ENCODE measurements at places on chromosomes 3 and 15.

- no peak for DNase-seq
Observed at GRCh38 chr3:186180891-186181481, 72.1 kb upstream of the ETV5 start.

- DNase-seq = no peak
Observed at GRCh38 chr15:58587486-58587885, 155.7 kb downstream of the LIPC start.

DNA sequence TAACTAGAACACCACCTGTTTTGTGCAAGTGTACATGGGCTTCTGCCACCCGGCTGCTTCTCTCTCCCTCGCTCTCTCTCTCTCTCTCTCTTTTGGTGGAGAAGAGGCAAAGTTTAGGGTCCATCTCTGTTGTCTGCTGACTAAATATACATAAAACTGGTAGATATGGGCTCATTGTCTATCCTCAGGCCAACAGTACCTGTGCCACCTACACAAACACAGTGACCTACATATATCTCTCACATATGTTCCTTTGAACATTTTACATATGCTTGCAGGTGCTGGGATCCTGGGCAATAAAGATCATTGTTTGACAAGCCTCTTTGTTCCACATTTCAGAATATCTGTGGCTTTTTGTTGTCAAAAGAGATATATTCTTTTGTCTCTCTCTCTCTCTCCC, 256.3 kb upstream of the KCNH8 start:
- DNase-seq = no peak

- DNase-seq = no peak
Observed at GRCh38 chr3:141146979-141147470, 84.6 kb upstream of the PXYLP1 start.

GRCh38 chr3:162370141-162370540, 873.5 kb downstream of the OTOL1 start:
- DNase-seq = no peak

DNA sequence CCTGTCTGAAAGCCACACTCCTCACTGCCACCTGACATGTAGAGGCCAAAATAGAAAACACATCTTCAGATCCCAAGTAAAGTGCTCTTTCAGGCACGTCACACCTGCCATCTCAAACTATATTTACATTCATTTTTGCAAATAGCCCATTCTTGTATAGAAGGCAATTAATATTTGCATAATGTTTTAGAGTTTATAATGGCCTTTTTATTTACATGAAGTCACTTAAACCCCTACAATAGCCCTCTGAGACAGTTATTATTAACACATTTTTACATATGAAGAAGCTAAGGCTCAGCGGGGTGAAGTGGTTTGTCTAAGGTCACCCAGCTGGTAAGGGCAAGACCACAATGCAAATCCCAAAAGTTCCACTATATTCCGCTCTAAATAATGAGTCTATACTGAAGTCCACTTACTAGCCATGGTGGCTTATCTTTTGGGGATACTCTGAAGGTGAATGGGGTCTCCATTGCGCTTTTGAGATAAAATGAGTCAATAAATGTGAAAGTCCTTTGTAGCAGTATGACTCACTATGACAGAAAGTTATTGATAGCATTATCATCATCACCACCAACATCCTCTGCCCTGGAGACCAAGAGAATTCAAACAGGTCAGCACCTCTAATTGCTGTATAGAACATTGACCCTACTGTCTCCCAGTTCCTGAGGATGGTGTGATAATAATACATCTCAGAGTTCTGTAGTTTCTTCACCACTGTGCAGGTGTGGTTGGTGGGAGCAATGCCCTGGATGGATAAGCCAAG, 155.9 kb upstream of the BCL6 start:
- no peak for DNase-seq

- DNase-seq = no peak
Observed at GRCh38 chr3:13665582-13666226, 116.8 kb downstream of the FBLN2 start.

- DNase-seq = no peak
Observed at GRCh38 chr15:71599418-71600151, 210.8 kb upstream of the NR2E3 start.

DNA sequence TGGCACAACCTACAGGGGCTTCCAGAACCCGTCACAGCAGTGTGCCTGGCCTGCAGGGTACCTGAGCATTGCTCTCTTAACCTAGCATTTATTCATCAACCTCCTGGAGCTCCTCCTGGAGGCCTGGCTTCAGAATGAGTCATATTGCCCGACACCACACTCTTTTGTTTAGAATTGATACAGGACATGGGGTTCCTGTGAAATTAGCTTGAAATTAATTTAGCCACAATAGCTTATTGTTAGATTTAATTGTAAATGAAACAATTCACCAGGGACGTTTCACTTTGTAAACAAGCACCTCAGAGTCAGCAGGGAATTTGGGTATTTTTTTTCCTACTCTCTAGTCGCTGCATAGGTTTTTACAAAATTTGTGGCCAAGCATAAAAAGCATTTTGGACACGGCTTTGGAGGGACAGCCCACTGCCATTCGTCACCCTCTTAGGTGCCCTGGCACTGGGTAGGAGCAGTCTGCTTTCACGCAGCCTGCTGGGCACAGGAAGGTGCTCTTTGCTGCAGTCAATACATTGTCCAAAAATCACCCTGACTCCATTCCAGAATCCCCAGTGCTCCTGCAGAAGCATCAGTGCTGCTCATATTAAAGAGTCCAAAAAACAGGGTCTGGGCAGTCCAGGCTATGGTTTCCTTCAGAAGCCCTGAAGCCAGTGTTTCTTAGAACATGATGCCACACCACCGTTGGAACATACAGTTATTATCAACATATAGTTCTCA, 60.8 kb upstream of the MEF2A start:
- no peak for DNase-seq

GRCh38 chr3:19338769-19339168, 190.5 kb downstream of the KCNH8 start:
- DNase-seq = no peak

DNA sequence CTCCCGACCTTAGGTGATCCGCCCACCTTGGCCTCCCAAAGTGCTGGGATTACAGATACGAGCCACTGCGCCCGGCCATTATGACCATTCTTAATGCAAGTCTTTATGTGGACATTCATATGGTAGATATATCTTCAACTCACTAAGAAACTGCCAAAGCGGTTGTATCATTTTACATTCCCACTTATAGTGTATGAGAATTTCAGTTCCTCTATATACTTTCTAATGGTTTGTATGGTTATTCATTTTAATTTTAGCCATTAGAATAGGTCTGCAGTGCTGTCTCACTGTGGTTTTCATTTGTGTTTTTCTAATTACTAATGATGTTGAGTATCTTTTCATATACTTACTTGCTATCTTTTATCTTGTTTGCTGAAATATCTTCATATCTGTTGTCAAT, 32.5 kb downstream of the TCF12 start:
- no peak for DNase-seq

DNA sequence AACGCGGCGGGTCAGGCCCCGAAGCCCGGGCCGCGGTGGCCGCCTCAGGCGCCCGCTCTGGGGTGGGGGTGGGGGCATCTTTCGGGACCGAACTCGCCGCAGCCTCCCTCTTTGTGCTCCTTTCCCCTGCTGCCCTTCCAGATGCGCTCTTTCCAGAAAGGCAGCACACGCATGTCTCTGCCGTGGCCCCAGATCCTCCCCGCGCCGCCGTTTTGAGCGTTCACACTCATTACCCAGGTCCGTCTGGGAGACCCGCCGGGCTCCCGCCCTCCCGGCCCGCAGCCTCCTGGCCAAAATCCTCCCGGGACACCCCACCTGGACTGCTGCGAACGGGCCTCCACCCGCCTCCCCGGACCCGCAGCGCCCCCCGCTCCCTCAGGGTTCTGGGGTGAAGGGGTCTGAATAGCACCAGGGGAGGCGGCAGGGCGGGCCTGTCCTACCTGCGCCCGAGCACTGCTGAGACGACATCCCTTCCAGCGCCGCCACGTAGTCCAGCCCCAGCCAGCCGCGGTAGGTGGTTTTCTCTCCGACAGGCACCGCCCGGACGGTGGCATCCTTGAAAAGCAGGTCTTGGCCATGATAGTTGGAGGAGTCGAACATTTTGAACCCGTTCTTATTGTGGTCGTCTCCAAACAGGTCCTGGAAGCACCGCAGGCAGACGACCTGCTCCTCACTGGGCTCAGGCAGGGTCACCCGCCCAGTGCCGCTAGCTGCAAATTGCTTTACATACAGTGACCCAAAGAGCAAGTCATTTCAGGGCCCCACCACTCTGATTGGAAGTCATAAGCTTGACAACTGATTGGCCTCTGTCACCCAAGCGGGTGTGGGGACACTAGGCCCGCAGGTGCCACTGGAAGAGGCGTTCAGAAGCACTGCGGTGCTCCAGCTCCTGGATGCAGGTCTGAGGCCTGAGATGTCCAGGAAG, 25.9 kb downstream of the MELTF start:
- no peak for DNase-seq

DNA sequence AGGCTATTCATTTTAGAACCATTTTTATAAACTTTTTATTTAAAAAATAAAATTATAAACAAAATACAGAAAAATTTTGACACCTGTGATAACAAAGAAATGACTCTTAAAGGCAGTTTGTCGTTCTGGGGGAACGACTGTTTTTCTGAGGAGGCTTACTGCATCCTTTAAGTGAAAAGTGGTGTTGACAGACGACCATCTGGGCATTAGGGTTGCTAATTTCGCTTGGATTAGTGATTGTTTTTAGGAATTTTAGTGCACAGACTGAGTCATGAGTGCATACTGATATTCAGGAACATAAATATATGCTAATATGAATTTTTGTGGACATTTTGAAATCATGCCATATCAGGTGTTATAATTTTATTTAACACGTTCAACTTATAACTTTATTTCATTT, 28.5 kb downstream of the OSTN start:
- no peak for DNase-seq

GRCh38 chr3:126555795-126556636, 2.7 kb downstream of the C3orf22 start:
- no peak for DNase-seq

DNA sequence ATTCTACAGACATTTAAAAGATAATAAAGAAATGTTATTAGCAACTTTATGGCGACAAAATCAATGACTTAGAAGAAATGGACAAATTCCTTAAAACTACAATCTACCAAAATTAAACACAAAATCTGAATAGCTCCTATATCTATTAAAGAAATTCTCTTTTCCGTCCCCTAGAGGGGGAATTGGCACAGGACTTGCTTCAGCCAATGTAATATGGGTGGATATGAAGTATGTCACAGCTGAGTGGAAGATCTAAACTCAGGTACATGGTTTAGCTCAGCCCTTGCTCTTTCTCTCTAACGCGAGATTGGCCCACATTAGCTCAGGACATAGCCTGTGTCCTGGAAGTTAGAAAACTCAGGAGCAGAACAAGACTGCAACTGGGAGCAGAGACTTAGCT, 79.3 kb downstream of the DNAH12 start:
- no peak for DNase-seq

- no peak for DNase-seq
Observed at GRCh38 chr3:97994328-97994945, 22.2 kb upstream of the RIOX2 start.

- no peak for DNase-seq
Observed at GRCh38 chr15:59166166-59166565, 40.5 kb upstream of the LDHAL6B start.

DNA sequence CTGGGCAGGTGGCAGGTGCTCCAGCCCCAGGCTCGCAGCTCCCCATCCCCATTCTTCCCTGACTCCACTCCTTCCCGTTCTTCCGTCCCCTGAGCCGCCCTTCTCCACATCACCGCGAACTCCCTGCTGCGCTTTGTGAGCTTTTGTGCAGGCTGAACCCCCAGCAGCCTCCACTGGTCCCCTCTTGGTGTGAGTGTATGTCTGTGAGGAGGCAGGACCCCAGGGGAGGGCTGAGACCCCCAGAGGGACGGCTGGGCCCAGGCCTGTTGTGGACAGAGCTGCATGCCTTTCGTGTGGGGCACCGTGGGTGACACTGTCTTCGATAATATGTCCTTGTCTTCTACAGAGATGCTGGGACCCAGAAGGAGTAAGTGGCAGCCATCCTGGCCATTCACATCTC, 7.3 kb upstream of the ITIH3 start:
- no peak for DNase-seq

DNA sequence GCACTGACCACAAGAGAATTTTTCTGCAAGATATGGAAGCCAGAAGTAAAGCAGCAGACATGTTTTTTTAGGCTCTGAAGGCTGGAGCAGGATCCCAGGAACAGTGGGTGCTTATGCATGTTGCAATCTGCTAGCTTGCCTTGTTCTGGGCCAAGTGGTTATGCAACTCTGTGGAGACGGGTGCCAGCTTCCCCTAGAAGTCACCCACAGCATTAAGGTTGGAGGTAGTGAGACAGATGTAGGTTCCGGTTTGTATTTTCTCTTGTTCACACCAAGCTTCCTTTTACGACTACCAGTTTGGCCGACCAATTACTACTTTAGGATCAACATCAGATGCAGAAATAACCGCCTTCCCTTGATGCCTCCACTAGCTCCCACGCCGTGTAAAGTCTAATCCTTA, 11.1 kb downstream of the DPH3 start:
- DNase-seq = no peak

DNA sequence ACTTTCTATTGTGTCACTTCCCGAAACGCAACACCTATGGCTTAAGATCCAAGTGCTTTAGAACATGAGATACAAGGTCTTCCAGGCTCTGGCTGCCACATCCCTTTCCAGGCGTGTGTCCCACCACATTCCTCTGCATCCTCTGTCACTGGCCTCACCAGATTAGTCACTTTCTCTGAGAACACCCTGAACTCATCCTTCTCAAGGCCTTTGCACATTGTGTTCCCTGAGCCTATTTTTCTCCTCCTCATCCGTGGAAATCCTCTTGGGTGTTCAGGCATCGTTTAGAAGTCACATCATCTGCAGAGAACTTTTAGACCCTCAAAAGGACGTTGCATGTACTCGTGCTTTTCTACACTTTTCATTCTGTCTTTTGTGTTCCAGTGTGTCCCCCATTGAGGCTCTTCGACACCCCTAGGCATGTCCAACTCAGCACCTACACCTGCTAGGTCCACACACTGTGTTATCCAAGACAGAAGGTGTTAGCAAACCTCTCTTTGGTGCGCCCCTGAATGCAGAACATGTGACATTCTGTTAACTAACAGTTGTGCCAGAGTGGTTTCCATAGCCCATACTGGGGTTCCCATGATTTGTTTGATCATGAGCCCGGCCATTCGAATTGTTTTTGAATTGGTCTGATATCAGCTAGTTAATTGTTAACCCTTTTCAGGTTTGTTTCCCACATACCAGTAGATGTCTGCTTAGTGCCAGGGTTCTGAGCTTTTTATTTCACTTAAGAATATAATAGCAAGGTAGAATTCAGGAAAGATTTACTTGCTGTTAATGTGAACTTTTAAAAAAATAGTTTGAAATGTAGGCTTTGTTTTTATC, 67.2 kb downstream of the LPP start:
- no peak for DNase-seq

- DNase-seq = no peak
Observed at GRCh38 chr3:194095464-194095863, 40.5 kb upstream of the HES1 start.

- no peak for DNase-seq
Observed at GRCh38 chr3:71688121-71688520, 37.1 kb downstream of the EIF4E3 start.

- DNase-seq = no peak
Observed at GRCh38 chr3:12487786-12488185, 3.5 kb downstream of the TSEN2 start.
